CD4-positive, alpha-beta memory T cell (primary cell): ENCODE measurements at places on chromosomes 11 and 22. TPM values are rescaled to one million over a fixed set of nuclear protein-coding genes. Genes with fewer than 3 reads are reported as not detected.

Gene FGF19
- not detected for total RNA-seq

Gene SLC2A11
- 24.5 TPM for total RNA-seq

Gene IRF7
- 67.6 TPM for total RNA-seq

Gene DLG2
- total RNA-seq, result 2.7 TPM

Gene NXPE1
- not detected for total RNA-seq

Gene C11orf52
- total RNA-seq, result not detected

Gene EFEMP2
- 8.3 TPM for total RNA-seq

Gene LARGE2
- 5.1 TPM for total RNA-seq

Gene MAML2
- total RNA-seq, result 38.3 TPM

GRCh38 chr11:116975661-116976060 lies 122.6 kb downstream of the SIK3 start:
- DNase-seq, result no peak

DNA sequence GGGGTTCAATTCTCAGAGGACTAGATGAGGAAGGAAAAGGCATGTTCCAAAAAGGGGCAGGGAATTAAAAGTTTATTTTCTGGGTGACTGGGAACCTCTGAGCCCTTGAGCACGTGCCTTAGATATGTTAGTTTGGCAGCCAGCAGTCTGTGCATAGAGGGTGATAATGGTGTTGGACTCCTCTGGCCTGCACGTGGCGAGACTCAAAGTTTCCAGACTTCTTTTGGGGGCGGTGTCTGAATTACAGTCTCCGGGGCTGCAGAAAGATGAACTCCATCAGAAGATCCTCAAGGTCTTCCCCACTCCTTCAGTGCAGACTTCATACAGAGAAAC lies 861 bp upstream of the ZNRF3 start:
- DNase-seq, result no peak

DNA sequence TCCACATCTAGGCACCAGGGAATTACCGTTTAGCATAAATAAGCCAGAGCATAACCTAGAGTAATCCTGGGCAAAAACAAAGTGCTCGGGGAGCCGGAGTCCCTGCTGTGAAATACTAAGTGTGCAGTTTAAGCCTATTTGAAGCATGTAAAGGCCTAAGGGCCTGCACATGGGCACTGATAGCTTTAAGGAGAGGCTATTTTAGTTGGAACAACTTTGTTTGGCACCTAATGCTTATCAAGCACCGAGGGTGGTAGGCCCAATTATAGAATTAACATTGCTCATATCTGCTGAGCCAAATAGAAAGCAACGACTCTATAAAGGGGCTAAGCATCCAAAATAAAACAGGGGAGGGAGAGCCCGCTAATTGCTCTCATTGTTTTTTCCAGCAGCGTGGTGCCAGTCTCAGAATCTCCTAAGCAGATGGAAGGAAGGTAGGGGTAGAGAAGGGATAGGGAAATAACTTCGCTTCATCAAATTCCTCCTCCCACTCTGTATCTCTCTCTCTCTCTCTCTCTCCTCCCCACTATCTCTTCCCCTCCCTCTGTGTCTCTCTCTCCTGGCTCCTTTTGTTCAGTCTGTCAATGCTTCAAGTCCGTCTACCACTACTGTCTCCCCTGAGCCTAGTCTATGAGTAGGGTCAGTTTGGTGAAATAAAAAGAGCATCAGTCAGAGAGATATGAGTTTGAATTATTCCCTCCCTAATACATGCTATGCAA lies 292.8 kb downstream of the NXPE2 start:
- DNase-seq, result no peak

- DNase-seq, result no peak
Measured at GRCh38 chr11:87030458-87031054, 7.2 kb upstream of the TMEM135 start.

DNA sequence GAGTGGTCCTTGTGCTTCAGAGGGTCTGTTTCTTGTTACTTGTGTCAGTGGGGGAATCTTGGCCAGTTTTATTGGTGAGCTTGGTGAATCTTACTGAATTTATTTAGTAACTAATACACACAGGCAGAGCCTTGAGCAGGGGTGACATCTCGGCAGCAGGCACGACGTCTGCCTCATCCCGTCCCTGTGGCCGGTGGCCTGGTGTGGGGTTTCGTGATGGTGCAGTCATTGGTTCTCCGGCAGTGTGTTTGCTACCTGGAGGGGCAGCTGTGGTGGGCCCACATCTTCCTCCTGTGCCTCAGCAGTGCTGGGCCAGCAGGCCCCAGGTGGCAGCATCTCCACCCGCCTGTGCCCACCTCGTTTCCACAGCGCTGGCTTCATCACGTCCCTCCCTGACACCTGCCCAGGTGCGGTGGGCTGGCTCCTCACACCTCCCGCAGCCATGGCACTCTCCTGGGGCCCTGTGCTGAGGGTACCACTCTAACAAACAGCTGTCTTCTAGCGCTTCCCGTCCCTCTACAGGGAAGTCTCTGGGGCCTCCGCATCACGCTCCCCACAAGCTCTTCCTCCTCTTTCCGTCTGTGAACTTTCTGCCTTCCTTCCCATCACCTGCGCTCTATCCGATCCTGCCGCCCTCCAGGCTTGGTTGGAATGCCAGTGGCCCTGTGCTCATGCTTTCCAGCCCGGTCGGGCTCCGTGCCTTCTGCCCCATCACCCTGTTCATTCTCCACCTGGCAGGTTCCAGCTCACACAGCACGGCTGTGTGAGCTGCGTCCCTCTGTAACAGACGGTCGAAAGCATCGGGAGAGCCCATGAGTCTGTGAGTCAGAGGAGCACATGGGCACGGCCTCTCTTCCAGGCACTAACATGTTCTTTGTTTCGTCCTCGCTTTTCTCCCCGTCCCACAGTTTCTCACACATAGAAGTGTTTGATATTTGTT lies 203.4 kb downstream of the TBC1D22A start:
- no peak for DNase-seq

- no peak for DNase-seq
Measured at GRCh38 chr11:25052844-25053243, 556.0 kb downstream of the LUZP2 start.

GRCh38 chr22:38228873-38229740 lies 27.3 kb downstream of the MAFF start:
- no peak for DNase-seq

GRCh38 chr11:2128130-2128510 lies 11.1 kb downstream of the IGF2 start:
- DNase-seq, result no peak

- DNase-seq, result no peak
Measured at GRCh38 chr11:115220911-115221310, 283.3 kb downstream of the CADM1 start.

GRCh38 chr11:66530927-66531709 lies 14.7 kb downstream of the ZDHHC24 start:
- DNase-seq, result no peak

DNA sequence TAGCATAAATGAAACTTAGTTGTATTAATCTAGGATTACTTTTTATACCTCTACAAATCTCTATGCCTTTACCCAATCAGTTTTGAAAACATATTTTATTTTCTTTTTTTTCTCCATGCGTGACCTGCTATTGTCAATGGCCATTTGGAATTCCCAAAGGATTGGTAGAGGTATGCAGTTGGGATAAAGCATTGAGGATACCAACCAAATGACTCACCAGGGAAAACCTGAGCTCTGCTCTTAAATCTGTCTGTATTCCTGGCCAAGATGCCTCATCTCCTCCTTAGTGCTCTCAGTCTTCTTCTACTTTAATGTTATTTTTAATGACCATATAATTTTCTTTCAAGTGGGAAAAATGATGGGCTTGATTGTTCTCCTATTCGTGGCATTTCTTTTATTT lies 61.9 kb downstream of the EHF start:
- no peak for DNase-seq

- no peak for DNase-seq
Measured at GRCh38 chr11:45752106-45752505, 52.8 kb upstream of the SLC35C1 start.

- DNase-seq, result no peak
Measured at GRCh38 chr22:30892286-30892685, 76.3 kb downstream of the MORC2 start.

DNA sequence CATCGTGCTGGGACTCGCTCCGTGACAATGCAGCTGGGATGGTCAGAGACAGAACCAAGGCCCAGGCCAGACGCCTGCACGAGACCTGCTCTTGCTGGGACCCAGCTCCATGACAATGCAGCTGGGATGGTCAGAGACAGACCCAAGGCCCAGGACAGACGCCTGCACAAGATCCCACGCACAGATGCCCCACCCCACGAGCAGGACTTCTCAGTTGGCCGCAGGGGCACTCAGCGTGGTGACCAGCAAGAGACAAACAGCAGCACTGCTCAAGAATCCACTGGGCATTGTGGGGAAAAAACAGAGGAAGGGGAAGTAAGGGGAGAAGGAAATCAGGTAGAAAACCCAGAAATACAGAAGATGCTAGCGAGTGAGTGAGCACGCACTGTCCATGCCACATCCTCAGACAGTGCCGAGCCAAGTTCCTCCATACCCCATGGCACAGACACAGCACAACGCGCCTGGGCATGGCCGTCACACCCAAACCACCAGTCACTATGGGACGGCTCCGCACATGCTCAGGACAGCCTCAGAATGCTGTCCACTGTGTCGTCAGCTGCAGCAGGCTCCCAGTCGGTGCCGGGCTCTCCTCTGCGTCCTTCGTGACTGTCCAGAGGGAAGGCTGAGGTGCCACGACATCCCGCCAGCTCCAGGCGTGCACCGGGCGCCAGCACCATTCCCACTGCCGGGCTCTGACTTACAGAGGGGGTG lies 44.5 kb downstream of the BRD1 start:
- DNase-seq, result no peak

GRCh38 chr11:46762248-46762647 lies 43.2 kb downstream of the F2 start:
- DNase-seq, result no peak

DNA sequence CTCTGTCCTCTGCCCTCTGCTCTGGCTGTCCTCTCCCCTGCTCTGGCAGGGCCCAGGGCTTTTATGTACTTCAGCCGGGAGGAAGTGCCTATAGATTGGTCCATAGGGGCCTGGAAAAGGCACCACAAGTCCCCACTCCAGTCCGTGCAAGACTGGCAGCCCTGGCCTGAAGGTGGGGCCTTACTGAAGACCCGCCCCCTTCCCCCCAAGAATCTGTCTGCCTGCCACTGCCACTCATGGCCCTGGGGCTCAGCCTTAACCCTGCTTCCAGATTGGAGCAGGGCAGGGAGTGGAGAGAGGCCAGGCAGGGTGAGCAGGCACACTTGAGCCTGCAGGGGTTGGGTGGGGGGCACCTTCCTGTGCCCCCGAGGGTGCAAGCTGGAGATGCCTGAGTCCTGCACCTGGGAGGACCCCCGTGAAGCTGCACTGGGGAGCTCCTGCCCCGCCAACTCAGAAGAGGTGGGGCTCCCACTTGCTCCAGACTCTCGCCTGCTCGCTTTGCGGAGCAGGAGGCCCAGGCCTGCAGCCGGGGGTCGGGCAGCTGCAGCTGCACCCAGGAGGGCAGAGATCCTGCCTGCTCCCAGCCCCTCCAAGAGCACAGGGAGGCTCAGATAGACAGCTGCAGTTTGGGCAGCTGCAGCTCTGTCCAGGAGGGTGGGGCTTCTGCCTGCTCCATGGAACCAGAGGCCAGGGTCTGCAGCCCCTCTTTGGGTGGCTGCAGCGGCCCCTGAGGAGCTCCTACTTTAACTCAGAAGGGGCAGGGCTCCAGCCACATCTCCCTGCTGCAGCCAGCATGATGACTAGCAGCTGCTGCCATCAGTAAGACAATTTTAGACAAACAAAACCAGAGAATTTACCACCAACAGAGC lies 51.0 kb upstream of the SC5D start:
- DNase-seq, result peak; percentile 31

DNA sequence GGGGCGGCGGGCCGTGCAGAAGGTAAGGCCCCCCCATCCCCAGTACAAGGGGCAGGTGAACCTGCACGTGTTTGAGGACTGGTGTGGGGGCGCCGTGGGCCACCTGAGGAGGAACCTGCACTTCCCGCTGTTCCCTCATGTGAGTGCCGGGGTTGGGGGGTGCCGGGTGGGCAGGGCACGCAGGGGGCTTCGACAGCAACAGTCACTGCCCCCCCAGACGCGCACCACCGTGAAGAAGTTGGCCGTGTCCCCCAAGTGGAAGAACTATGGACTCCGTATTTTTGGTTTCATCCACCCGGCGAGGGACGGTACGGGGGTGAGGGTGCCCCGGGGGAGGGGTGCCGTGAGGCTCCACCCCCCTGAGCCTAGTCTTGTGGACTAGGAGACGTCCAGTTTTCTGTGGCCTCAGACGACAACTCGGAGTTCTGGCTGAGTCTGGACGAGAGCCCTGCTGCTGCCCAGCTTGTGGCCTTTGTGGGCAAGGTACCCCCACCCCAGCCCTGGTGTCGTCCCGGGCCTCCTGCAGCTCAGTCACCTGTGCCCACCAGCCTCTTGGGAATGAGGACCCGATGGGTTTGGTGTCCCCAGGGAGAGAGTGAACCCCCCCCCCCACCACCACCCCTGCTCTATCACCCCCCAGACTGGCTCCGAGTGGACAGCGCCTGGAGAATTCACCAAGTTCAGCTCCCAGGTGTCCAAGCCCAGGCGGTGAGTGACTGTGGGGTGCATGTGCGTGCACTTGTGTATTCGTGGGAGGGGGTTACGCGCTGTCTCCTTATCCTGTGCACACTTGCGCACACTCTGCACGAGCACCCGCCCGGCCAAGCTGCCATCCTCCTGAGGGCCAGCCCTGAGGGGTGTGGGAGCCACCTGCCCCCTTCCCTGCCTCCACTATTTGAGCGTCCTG lies 3.8 kb downstream of the B4GALNT4 start:
- no peak for DNase-seq

DNA sequence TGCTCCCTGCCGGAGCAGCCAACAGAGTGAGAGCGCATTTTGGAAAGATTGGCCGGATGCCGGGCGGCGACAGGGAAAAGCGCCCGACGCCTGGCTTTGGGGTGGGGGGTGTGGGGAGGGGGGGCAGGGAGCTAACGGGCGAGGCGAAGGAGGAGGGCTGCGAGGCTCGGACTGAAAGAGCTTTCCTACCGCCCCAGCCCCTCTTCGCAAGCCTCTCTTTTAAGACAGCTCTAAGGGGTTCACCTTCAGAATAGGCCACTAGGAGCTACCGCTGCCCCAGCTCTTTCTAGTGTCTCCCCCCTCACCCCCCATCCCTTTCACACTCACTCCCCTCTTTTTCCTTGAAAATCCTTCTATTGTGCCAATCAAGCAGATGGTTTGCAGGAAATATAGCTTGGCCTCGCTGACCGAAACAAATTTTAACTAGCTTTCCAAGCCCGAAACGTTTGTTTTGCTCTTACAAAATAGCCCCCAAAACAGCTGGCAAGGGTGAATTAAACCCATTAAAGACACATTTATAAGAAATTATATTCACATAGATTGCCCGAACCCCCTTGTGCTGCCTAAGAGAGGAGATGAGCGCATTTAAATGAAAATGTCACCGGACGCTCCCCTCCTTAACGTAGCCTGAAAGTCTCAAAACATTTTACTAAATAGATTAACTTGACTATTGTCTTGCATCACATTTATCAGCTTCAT lies 3.7 kb upstream of the DBX1 start:
- DNase-seq, result no peak

GRCh38 chr22:45871721-45872120 lies 105.2 kb downstream of the WNT7B start:
- no peak for DNase-seq

- peak; percentile 74 for DNase-seq
Measured at GRCh38 chr11:12717851-12718291, 43.6 kb downstream of the TEAD1 start.

- no peak for DNase-seq
Measured at GRCh38 chr22:42271191-42271813, 849 bp upstream of the TCF20 start.
